ENCODE measurements at places on chromosomes 4 and X.

DNA sequence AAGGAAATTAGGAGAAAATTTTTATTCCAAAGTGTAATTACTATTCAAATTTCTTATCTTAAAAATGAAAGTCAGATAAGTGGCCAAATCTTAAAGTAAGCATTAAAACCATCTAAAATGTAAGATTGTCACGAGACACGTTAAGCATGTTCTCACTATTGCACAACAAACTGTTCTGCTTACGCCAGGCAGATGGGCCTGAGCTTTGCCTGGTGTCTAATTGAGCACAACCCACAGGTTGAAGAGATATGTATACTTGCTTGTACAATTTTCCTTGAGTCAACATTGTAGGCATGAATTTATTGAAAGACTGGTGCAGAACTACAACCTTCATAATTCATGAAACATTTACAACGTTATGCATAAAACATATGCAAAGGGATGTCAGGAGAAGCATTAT is 3.9 kb downstream of the RNF128 start:
- no peak for DNase-seq

DNA sequence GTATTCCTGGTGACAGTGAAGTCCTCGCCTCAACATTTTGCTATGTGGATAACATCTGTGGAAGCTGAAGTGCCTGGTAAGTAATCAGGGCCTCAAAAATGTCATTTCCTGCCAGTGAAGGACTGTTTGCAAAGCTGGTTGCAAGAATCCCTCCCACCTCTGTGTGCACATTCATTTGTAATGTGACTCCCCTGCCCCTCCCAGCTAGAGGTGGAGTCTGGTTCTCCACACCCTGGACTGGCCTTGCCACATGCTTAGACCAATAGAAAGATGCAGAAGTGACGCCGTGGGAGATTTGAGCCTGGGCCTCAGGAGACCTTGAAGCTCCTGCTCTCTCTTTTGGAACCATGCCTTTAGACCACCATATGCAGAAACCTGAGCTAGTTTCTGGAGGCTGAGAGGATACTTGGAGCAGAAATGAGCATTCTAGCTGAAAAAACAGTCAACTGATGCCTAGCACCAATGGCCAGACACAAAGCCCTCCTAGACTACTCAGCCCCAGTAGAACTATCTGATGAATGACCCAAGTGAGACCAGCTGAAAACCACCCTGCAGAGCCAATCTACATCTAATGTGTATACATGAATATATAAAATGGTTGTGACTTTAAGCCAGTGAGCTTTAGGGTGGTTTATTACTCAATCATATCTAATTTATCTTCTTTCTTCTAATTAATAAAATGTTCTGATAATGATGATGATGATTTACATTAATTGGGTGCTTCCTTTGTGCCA is 47.8 kb upstream of the CRMP1 start:
- DNase-seq: peak; percentile 16

- DNase-seq: no peak
Observed at GRCh38 chr4:113635739-113636437, 125.7 kb downstream of the CAMK2D start.

DNA sequence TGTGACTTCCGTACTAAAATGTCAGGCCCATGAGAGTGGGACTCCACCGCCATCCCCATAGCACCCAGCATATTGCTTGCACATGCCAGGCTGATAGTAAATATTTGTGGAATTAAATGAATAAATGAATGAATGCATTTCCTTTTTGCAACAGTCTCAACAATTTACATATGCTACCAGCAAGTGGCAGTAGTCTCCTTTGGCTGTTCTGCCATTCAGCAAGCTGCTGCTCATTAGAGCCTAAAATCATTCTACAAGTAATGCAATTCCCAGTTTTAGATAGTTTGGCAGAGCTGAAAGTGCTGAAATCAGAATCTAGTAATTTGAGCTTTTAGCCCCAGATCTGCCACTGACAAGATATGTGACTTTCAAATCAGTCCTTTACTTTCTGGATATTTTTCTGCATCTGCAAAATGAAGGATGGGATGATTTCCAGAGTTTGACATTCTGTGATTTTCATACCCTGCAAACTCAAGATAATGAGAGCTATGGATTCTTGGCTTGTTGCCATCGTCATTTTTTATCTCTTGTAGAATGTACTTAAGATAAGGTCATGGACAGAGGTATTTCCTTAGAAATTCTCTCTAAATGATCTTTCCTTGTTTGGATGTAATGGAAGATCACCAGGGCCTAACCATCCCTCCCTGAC is 35.7 kb upstream of the INTS6L start:
- no peak for DNase-seq

GRCh38 chr4:64581422-64581821 is 172.2 kb upstream of the TECRL start:
- DNase-seq: no peak

DNA sequence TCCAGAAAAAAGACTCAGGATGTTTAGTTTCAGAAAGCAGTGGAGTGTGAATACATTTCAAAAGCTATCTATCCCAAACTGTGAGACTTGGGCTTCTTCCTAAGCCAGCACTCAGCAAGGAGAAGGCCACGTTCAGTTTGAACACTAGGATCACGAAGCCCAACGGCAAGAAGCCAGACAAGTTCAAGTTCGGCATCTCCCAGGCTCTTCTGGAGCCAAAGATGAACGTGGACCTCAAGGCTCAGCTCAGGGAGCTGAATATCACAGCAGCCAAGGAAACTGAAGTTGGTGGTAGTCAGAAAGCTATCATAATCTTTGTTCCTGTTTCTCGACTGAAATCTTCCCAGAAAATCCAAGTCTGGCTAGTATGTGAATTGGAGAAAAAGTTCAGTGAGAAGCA is 7.6 kb downstream of the PLAC1 start:
- no peak for DNase-seq

DNA sequence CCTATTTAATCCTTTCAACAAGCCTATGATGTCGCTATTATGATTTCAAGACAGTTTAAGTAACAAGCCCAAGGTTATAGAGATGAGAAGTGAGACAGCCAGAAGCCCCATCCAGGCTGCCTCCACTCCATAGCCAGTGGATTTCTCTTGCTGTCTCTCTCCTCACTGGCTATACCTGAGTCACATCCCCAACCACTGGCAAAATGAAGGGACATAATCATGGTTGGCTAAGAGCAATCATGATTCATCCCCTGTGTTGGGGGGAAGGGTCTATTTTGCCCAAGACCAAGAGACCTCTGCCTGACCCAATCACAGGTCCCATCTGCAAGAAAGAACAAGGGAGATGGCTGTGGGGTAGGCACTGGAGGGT is 334.9 kb upstream of the GATB start:
- no peak for DNase-seq

- no peak for DNase-seq
Observed at GRCh38 chr4:147207911-147208310, 262.2 kb upstream of the TTC29 start.

GRCh38 chr4:123495530-123495929 is 98.9 kb downstream of the SPRY1 start:
- DNase-seq: no peak

DNA sequence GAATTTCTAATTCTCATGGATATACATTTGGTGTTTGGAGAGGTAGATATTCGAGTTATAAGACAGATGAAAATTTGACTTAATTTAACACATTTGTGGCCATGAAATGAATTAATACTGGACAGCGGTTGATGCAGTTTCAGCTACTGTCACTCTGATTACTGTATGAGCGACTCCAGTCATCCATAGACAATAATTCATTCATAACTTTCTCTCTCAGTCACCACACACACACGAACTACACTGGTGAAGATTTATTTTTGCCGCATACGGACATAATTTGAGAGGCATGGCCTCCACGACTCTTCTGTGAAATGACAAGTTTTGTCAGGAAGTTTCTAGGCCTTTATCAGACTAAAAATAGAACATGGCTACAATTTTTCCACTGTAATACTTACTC is 177.0 kb downstream of the TENM3 start:
- no peak for DNase-seq

- no peak for DNase-seq
Observed at GRCh38 chrX:55057675-55058249, 17.1 kb upstream of the PAGE2B start.

- no peak for DNase-seq
Observed at GRCh38 chrX:8647176-8647575, 84.8 kb downstream of the ANOS1 start.

- DNase-seq: no peak
Observed at GRCh38 chr4:87851953-87852352, 19.2 kb downstream of the MEPE start.

DNA sequence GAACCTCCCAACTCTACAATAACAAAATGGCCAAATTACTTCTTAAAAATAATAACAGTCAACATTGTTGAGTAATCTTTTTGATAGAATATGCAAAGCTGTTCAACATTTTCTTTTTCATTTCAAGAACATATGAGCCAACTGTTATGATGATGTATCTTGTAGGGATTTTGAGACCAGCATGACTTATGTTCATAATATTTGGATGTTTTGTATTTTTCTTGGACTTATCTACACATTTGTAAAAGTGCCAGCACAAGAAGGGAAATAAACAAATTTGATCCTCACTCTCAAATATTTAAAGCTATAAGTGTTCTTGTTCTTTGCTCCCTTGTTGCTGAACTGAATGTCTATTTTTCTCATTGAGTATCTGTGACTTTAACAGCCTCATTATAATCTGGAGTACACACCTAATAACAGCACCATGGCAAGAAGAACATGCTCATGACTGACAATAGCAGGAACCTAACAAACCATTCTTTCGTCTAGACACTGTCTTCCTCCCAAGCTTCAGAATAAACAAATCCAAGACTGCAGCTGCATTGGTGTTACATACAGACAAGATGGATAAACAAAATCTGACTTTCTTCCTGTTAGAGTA is 1049.7 kb downstream of the FAT4 start:
- DNase-seq: no peak
